ENCODE measurements at places on chromosomes 2 and 18. TPM values are rescaled to one million over a fixed set of nuclear protein-coding genes. Genes with fewer than 3 reads are reported as not detected.

SLC38A11 gene
- total RNA-seq = 4.4 TPM

NR4A2 gene
- 0.45 TPM for total RNA-seq

DNA sequence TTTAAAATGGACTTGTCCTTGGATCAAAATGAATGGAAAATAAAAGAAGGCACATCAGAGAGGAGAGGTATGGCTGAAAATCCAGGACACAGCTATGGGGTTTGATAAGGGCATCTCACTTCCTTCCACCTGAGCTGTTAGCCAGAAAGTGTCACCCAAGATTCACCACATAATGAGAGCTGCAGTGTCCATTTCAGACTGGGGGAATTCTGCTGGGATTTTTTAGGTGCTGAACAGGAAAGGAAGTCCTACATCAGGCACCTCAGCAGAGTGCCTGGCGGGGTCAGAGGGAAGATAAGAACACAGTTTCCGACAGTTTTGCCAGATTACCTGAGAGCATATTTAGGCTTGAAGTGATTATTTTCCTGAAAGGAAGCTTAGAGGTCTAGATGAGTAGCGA, 187.6 kb upstream of the HNMT start:
- no peak for DNase-seq

- no peak for DNase-seq
Measured at GRCh38 chr18:11994703-11995444, 13.6 kb downstream of the IMPA2 start.

DNA sequence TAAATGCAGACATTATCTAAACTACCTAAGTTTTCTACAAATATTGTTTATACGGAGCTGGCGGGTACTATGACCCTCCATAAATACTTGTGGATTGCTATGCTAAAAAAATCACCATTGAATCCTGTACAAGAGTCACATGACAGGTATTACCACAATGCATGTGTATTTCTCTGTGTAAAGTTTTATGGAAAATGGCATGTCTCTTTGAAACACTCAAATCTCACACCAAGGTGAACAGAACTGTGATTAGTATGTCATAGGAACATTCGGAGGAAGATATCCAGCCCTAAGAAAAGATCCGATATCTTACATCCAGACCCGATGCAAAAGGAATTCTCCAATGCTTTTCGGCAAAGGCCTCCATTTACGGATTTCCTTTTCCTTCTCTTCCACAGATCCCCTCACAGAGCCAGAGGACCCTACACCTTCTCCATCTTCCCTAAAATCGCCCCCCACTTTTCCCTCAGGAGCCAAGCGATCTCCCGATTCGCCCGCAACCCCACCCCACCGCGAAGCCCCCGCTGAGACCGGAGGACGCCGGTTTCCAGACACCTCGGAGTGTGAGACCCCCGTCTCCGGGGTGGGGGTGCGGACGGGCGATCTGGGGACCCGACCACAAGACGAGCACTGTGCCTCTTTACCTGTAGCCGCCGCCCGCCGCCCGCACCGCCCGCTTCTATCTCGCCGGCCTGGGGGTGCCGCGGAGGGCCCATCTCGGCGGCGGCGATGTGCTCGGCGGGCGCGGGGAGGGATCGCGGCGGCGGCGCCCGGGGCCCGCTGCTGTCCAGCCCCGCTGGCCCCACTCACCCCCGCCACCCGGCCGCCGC, 1.2 kb downstream of the SAP130 start:
- no peak for DNase-seq

- no peak for DNase-seq
Measured at GRCh38 chr2:53636596-53636995, 131.0 kb upstream of the CHAC2 start.
